ENCODE measurements at places on chromosomes 16 and 17.

DNA sequence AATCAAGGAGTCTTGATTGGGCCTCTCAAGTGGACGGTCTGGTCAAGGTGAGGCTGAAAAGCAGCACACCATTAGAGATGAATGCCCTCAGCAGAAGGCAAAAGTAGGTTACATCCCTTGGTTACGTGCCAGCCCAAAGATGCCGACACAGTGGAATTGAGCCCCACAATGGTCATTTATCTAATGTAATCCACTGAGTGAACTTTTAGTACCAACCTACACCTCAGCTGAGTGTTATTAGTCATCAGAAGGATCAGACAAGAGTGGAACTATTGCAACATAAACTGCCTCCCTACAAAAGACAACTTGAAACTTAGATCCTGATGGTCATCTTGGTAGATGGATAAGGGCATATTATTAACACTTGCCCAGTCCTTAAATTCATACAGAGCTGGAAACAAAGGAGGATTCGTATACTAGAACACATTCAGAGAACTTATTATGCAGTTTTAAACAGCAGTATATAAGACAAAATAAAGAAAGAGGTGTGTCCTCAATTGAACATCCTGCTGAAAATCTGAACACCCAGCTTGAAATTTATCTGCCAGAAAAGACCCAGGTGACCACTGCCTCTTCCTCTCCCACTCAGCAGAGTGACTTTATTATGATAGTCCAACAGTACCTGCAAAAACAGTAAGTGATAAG lies 2.8 kb downstream of the DCUN1D3 start:
- DNase-seq = no peak

DNA sequence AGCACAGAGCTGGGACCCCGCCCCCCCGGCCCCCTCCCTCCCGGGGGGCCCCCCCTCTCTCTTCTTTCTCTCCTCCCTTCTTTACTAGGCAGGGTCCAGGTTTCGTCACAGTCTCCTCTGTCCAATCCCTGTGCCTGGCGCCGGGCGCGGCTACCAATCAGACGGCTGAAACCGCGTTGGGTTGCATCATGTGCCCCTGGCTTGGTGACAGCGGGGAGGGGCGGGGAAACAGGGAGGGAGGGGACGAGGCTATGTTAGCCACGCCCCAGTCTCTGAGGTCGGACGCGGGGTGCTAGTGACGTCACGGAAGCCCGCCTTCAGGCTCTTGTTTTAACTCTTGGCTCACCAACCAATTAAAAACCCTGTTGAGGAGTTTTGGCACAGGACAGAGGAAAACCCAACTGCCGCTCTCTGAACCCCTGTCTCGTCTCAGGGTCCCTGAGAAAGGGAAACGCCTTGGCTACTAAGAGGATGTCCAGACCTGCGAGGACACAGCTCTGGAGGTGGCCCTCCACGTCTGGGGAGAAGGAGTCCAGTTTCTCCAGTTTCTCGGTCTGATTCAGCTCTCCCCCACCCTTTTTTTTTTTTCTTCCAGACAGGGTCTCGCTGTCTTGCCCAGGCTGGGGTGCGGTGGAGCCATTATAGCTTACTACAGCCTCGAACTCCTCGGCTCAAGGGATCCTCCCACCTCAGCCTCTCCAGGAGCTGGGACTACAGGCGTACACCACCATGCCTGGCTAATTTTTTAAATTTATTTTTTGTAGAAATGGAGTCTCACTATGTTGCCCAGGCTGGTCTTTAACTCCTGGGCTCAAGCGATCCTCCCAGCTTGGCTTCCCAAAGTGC lies 441 bp upstream of the PLEKHH3 start:
- peak; percentile 98 for DNase-seq

DNA sequence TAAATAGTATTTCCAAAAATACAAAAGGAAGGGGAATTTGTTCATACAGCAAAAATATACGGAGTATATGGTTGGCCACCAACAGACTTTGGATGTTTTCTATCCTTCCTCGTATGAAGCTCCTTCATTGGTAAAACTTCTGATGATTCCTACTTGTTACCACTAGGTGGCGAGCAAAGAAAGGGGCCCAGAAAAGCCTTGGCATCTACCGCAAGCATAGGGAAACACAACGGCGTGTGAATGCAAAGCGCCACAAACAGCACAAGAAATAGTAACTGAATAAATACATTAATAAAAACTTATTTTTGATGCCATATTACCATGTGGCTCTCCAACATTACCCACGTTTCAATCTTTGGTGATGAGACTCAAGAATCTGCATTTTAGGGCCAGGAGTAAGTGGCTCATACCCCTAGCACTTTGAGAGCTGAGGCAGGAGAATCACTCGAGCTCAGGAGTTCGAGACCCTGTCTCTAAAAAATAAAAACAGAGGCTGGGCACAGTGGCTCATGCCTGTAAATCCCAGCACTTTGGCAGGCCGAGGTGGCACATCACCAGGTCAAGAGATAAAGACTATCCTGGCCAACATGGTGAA lies 34.5 kb downstream of the YWHAE start:
- peak; percentile 74 for DNase-seq

GRCh38 chr17:19260958-19261357 lies 23.8 kb downstream of the EPN2 start:
- DNase-seq = no peak

- DNase-seq = peak; percentile 59
Observed at GRCh38 chr16:84730406-84731106, 30.8 kb downstream of the USP10 start.

DNA sequence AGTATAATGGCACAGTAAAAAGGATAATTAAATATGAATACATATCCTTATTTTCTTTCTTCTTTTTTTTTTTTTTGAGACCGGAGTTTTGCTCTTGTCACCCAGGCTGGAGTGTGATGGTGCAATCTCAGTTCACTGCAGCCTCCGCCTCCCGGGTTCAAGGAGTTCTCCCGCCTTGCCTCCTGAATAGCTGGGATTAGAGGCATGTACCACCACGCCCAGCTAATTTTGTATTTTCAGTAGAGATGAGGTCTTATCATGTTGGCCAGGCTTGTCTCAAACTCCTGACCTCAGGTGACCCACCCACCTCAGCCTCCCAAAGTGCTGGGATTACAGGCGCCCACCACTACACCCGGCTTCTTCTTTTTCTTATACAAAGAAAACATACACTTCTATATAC lies 12.0 kb downstream of the GABARAPL2 start:
- no peak for DNase-seq

GRCh38 chr17:39954876-39955275 lies 7.9 kb upstream of the GSDMA start:
- no peak for DNase-seq

GRCh38 chr17:80468242-80468641 lies 8.2 kb downstream of the NPTX1 start:
- DNase-seq = no peak

GRCh38 chr17:75232786-75233185 lies 27.3 kb downstream of the NUP85 start:
- peak; percentile 9 for DNase-seq

DNA sequence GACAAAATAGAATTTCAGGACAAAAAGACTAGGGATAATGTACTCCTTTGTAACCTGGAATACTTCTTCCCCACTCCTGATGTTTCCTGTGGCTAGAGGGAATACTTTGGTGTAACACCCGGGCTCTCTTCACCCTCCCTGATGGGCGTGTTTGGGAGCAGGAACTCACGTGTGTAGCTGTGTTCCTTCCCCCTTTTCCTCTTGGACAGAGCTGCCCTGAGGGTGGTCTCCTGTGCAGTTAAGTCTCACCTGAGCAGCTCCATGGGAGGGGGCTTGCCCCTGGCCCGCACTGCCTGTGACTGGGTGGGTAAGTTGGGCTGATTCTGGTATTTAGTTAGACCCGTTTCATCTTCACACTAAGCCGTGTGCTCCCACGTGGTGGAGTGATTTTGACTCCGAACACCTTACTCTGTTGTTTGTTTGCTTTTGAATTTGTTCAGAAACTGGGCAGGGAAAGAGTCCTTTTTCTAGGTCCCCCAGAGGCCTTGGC lies 87.9 kb downstream of the OR1D5 start:
- DNase-seq = no peak

- no peak for DNase-seq
Observed at GRCh38 chr16:31190061-31190460, 10.1 kb downstream of the FUS start.

DNA sequence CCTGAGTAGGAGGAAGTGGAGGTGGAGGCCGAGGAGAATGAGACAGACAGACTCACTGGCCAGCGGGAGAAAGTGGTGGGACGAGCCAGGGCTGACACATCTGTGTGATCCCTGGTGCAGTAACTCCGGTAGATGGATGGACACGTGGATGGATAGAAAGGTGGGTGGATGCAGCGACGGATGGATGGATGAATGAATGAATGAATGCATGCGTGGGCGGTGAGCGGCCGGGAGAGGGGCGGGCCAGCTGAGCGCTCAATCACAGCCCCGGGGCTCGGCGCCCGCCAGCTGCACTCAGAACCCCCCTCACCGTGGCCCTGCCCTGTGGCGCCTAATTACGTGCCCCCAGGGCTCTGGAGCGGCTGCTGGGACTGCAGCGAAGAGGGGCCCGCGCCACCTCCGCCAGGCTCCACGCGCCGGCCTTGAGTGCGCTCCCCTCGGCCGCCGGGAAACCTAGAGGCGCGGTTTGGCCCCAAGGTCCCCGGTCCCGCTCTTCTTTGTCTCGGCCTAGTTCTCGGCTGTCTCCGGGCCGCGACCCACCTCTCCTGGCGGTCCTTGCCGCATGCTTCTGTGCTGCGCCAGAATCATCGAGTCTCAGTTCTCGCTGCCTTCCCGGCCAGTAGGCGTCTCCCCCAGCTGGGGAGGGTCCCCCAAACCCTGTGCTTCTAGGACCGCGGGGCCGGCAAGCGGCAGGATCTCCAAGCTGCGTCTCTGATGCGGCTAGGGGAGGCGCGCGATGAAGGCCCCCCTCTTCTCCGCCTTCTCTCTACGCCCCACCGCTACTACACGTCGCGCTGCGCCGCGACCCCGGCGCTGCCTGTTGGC lies 41.0 kb downstream of the RAI1 start:
- DNase-seq = no peak

GRCh38 chr17:81189670-81190530 lies 23.9 kb upstream of the AATK start:
- DNase-seq = no peak

GRCh38 chr17:58353389-58353825 lies 1.4 kb upstream of the SUPT4H1 start:
- DNase-seq = no peak

DNA sequence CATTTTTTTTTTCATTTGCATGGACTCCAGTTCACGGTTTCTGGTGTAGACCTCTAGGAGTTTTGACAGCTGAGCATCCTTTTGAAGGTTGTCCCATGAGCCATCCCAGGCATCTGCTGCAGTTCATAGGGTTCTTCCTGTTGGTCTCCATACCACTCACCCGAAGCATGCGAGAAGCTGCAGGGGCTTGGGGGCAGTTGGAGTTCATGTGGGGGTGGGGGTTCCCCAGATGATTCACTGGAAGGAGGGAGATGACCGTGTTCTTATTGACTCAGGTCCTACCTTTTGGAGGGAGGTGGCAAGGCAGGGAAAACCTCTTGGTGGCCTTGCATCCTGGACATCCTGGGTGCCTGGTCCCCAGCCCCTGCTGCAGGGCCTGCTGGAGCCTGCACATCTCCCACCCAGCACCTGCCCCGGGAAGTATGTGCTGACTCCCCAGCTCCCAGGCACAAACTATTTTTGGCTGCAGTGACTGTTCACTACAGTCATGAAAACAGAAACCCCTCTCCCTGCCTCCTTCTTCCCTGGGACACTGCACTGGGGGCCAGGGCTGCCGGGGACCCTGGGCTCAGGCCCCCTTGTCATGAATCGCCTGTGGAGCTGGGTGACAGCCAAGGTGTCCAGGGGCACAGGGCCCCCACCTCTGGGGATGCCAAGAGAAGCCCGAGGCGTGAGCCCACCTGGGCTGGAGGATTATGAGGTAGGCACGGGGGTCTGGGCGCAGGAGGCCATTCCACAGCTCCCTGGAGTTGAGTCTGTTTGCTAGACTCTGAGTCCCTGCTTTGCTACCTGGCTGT lies 64.9 kb upstream of the LGALS9 start:
- DNase-seq = no peak

DNA sequence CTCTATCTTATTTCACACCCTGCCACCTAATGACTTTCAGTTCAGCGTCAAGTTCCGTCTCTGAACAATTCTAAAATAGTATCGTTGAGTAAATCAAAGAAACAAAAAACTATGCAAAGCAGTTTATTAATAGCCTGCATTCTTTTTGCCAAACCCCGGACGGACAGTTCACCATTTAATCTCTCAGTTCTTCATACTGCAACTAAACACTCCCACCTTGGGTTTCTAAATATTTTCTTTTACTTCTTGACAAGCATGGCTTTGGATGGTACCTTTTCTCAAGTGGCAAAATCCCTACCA lies 1.2 kb downstream of the MYH11 start:
- DNase-seq = peak; percentile 76

GRCh38 chr16:51553314-51553713 lies 402.2 kb upstream of the SALL1 start:
- DNase-seq = no peak

DNA sequence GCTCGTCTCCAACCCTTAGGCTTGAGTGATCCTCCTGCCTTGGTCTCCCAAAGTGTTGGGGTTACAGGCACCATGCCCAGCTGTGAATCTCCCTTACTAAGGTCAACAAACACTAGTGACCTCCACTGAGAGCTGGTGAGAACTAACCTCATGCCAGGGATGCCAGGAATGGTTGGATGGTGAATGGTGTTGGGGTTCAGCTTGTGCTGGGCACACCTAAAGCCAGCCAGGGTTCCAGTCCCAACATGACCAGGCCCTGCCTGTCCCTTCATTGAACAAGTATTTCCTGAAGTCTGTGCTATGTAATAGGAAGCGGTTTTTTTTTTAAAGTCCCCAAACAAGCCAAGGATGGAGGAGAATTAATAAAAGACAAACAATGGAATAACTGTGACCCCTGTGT lies 56.0 kb upstream of the TOB1 start:
- no peak for DNase-seq

- DNase-seq = no peak
Observed at GRCh38 chr17:78969865-78970264, 9.9 kb downstream of the LGALS3BP start.

DNA sequence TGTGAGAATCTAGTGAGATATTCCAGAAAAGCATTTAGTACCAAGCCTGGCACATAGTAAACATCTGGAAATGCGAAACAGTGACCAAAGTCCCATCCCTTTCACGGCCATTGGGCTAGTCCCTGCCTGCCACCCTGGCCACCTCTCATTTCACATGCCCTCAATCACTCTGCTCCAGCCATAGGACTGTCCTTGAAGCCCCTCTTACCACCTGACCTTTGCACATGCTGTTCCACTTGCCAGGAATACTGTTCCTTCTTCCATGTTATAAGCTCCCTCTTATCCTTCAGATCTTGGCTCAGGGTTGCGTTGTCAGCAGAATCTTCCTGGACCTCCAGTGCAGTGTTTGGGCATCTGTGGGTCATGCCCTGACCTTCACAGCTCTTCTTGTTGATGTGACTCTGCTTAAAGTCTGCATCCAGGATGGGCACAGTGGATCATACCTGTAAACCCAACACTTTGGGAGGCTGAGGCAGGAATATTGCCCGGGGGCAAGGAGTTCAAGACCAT lies 2.1 kb downstream of the MYO15A start:
- DNase-seq = no peak

- no peak for DNase-seq
Observed at GRCh38 chr16:71570144-71570543, 6.7 kb downstream of the TAT start.

All from GM10248 (cell line).